ENCODE measurements at places on chromosomes 12 and 14.

DNA sequence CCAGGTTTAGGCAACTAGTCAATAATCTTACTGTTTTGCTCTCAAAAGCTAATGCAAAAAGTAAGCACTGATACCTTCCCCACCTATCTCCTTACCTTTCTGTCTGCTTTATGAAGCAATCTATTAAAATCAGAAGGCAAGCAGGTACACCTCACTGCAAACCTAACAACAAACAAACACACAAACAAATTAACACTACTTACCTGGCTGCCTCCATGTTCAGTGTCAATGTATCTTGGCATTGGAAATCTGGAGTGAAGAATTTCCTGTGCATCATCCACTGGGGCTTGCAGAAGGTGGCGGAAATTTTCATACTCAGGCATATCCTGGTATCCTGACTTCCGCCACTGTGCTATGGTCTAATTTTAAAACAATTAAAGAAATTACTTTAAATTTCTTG, 62.5 kb downstream of the SEC23A start:
- DNase-seq: no peak

GRCh38 chr12:42706321-42706720, 116.8 kb upstream of the PRICKLE1 start:
- no peak for DNase-seq

DNA sequence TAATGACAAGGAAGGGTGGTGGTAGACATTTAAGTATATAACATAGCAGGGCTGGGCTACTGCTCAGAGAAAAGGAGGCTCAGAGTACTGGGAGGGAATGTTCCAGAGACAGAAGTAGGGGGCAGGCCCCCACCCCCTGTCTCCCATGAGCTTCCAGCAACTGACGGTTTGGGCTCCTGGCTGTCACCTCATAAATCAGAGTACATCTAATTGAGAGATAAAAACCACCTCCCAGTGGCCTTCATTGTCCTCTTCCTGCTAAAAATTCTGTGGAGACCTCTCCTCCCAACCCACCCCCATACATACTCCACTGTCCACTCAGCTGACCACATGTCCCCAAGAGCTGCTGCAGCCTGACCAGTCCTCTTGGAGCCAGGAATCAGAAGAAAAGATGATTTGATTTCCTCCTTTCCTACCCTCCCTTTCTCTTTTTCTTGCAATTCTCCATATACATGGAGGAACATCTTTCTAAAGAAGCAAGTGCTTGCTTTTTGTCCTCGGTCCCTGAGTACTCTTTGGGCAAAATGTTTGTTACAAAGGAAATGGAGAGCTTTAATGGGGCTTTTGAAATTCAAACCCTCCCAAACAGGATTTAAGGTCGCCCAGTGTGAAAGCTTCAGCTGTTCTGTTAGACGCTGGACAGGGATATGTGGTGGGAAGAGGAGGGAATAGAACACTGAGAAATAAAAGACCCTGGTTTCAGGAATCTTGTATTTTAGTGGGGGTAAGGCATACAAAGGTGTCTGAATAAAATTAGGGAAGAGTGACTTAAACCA, 16.4 kb upstream of the KCNA5 start:
- DNase-seq: no peak

DNA sequence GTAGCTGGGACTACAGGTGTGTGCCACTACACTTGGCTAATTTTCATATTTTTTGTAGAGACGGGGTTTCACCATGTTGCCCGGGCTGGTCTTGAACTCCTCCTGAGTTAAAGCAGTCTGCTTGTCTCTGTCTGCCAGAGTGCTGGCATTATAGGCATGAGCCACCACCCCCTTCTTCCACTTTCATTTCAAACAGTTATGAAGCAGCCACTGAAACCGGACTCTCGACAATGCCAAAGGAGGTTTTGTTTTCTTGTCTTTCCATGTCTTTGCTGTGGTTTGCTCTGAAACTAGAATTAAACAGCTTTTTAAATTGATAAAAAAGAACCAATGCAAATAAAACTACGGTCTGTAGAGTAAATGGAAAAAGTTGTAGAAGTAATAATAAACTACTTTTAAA, 30.4 kb downstream of the RAP1B start:
- no peak for DNase-seq

- no peak for DNase-seq
These were observed 1149.5 kb downstream of the BCL11B start for GRCh38 chr14:98122527-98122926.

DNA sequence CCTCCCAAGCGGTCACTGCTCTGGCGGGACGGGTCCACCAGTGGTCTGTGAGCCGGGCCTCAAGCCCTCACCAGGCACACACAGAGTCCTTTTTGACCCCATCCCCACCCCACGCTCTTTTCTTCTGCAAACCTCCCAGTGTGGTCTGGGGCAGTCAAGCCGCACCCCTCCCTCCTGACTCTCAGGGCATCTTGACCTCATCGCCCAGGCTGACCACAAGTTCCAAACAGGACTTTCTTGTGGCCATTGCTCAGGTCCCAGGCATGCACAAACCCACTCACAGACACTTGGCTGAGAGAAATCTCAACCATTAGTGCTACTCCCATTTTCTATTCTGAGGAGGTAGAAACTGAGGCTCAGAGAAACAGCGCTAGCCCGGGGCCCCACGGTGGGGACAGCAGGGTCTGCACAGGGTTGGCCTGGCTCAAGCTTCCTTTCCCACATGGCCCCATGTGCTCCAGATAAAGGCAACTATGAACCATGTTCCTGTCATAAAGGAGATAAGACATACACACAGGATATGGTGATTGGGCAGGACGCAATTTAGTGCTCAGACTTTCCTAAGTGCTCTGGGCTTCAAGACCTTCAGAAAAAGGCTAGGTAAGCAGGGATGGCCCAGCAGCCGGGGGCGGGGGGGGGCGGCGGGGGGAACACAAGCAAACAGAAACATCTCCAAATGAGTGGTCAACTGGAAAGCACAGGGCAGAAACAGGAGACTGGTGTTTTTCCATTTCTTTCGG, 69.6 kb downstream of the ITPK1 start:
- DNase-seq: no peak

DNA sequence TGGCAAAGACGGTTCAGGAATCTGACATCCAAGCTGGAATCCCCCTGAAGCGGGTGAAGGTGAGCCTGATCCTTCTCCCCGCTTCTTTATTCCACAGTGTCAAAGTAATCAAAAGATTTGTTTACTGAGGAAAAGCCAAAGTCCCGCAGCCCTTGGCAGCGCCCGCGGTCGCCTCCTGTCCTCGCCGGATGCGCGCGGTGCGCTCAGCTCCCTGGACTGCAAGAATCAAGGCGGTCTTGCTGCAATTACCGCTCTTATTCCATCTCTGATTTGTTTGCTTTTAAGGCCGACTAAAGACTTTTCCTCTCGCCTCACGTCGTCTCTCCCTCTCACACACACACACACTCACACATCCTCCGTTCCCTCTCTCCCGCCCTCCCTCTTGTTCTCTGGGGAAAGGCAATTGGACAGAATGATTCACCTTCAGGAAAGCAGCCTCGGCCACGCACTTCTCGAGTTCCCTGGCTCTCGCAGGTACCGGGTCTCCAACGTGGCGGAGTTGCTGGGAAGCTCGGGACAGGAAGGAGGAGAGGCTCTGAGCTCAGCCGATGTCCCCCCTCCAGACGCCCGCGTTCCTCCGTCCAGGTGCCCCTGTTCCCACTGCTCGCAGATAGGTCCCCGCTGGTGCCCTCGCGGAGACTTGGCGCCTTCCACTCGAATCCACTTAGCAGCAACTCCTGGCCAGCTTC, 68.6 kb upstream of the USP15 start:
- DNase-seq: no peak
